ENCODE measurements at places on chromosomes 13 and 19.

DNA sequence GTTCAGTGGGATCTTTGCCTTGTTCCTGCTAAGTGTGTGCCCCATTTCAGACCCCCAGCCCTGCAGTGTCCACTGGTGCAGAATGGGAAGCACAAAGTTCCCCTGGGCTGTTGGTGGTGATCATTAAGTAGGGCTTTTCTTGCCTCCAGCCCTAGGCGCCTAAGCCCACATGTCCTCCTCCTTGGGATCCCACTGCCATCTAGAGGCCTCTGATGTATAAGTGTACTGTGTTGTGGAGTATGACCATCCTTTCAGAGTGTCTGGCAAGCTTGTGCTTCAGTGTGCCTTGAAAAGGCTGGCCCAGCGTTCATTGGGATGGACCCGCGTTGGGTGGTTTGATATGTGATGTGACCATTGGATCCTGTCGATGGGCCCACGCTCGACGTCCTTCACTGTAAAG is 71.2 kb downstream of the WASF3 start:
- DNase-seq: no peak

DNA sequence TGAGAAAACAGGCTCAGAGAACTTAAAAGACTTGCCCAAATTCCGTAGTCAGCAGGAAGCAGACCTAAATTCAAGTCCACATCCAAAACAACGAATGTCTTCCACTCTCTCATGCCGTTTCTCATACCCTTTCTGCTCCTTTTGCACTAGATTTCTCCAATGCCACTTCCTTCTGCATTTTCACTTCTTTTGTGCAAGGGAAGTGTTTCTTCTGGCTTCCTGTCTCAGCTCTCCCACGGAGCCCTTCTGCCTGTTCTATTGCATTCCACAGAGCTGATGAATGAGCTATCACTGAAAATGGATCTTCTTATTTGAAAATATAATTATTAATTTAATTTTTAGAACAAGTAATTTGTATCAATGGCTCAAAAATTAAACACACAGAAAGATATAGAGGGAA is 56.1 kb upstream of the STK24 start:
- no peak for DNase-seq

GRCh38 chr13:48155848-48156247 is 60.9 kb upstream of the MED4 start:
- DNase-seq: no peak

DNA sequence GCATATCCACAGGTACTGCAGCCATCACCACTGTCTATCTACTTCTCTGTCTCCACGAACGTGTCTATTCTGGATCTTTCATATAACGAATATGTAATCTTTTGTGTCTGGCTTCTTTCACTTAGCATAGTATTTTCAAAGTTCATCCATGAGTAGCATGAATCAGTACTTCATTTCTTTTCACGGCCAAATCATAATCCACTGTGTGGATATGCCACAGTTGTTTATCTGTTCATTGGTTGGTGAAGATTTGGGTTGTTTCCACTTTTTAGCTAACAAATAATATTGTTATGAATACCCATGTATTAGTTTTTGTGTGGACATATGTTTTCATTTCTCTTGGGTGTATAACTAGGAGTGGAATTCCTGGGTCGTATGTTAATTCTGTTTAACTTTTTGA is 14.4 kb downstream of the RGCC start:
- no peak for DNase-seq

- DNase-seq: no peak
Measured at GRCh38 chr13:46796129-46796514, 839 bp downstream of the ESD start.

DNA sequence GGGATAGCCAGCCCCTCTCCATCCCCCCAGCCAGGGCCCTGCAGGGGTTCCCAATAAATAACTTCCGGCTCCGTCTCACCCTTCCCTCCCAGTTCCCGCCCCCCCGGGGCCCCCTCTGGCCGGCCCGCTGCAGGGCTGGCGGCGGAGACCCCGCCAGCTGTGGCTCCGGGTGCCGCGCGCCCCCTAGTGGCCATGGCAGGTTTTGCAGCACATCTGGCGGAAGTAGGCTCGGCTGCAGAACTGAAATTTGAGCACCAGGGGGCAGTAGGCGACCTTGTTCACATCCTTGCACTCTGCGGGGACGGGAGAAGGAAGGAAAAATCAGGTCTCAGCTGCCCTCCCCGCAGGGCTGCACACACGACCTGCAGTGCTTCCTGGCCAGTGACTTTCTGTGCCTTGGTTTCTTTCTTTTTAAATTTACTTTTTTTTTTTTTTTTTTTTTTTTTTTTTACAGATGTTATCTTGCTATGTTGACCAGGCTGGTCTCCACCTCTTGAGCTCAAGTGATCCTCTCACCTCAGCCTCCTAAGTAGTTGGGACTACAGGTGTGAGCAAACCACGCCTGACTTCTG is 3.6 kb upstream of the MYO1F start:
- peak; percentile 77 for DNase-seq

DNA sequence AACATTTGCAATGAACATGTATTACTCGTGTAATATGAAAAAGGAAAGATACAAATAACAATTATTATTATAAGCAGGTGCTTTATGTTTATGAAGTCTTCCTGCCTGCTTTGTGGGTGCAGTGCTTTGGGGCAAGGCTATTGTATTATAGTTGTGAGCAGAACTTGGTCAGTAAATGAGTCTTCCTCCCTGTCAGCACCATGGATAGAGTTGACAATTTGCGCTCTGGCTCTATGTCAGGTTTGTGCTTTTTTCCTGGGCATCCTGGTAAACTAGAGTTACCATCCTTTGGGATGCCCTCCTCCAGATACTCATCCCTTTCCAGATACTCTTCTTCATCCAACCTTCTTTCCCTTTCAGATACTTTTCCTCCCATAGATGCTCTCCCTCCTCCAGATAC is 19.6 kb downstream of the ERICH6B start:
- no peak for DNase-seq

GRCh38 chr13:107291875-107292274 is 723.9 kb upstream of the ARGLU1 start:
- DNase-seq: no peak

DNA sequence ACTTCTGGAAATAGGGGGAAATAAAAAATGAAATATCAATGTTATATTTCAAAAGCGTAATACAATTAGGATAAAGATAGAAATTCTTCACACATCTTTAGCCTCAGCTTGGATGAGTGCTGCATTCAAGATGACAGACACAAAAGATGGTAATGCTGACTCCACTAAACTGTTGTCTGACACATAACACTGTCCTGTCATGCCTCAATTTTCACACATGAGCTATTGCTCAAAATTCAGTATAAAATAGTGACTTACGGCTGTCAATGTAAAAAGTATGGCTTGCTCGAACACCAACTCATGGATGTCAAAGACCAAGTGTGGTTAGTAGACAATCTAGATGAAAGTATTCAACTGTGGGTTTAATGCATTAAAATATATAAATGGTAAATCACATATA is 94.5 kb downstream of the KLF12 start:
- no peak for DNase-seq

DNA sequence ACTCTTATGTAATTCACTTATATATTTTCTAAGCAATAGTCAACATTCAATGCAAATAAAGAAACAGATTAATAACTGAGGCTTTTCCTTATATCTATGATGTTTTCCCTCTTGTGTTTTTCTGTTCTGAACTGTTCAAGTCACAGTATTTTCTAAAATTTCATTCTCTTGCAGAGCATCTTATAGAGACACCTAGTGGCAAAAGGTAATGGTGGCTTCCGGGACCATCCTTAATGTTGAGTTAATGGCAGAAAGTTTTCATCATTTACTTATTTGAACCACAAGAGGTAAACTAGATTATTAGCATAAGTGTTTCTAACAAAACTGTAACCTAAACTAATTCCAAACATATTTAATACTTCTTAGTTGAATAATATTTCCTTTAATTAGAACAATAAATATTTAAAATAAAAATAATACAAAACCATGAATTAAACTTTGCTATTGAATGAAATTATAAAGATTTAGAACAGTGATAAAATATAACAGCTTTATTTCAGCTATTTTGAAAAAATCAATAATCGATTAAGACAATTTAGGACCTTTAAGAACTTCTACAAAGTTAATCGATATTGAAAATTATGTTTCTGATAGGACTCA is 1.7 kb upstream of the SLITRK5 start:
- DNase-seq: no peak

DNA sequence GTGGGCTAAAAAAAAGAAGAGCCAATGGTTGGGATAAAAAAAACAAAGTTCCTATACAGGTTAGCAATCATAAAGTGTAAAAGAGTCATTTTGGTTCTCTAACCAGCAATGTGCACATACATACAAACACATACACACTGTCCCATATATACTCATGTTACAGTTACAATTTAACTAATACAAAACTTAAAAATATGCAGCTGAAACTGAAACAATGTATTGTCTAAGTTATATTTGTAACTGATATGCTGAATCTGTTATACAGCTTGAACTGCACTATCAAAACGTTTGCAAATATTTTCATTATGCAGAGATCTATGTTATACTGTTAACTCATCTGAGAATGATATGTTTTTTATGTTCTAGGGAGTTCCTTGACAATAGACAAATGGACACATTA is 173.7 kb downstream of the KLF12 start:
- no peak for DNase-seq

- no peak for DNase-seq
Measured at GRCh38 chr13:99151516-99151915, 49.1 kb upstream of the UBAC2 start.

- DNase-seq: no peak
Measured at GRCh38 chr19:46639358-46640182, 3.6 kb upstream of the GNG8 start.

DNA sequence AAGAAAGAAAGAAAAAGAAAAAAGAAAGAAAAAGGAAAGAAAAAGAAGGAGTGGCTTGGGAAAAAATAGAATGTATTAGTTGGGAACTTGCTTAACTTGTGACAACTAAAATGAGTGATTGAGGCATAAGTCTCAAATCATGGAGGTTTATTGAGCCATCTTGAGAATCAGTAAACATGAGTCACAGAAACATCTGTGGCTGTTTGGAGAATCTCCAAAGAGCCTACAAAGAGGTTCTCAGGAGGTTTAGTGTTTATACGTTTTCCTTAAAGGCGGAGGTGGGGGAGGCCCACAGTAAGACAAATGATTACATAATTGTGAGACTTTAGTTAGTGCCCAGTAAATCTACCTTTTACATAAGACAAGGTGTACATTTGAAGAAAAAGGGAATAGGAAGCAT is 38.6 kb downstream of the WDR87 start:
- DNase-seq: no peak

DNA sequence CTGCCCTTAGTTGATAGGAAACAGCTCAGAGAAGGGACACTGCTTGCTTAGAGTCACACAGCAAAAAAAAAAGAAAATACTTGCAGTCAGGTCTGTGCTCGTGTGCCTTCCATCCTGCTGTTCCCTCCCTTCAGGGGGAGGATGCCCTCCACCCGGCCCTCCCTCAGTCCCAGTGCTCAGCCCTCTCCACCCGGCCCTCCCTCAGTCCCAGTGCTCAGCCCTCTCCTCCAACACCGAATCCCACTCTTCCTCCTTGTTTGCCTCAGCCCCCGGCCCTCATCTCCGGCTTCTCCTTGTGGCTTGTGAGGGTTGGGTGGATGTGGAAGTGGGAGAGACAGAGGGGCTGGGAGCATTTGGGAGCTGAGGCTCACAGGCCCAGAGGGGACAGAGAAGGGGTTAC is 5.8 kb downstream of the TFPT start:
- no peak for DNase-seq

GRCh38 chr13:84651288-84651687 is 769.0 kb upstream of the SLITRK1 start:
- no peak for DNase-seq

- DNase-seq: peak; percentile 39
Measured at GRCh38 chr19:5138606-5139582, 170.0 kb downstream of the KDM4B start.

- no peak for DNase-seq
Measured at GRCh38 chr19:18999896-19000620, 33.3 kb downstream of the SUGP2 start.

- DNase-seq: no peak
Measured at GRCh38 chr13:59873856-59874255, 289.9 kb downstream of the DIAPH3 start.

DNA sequence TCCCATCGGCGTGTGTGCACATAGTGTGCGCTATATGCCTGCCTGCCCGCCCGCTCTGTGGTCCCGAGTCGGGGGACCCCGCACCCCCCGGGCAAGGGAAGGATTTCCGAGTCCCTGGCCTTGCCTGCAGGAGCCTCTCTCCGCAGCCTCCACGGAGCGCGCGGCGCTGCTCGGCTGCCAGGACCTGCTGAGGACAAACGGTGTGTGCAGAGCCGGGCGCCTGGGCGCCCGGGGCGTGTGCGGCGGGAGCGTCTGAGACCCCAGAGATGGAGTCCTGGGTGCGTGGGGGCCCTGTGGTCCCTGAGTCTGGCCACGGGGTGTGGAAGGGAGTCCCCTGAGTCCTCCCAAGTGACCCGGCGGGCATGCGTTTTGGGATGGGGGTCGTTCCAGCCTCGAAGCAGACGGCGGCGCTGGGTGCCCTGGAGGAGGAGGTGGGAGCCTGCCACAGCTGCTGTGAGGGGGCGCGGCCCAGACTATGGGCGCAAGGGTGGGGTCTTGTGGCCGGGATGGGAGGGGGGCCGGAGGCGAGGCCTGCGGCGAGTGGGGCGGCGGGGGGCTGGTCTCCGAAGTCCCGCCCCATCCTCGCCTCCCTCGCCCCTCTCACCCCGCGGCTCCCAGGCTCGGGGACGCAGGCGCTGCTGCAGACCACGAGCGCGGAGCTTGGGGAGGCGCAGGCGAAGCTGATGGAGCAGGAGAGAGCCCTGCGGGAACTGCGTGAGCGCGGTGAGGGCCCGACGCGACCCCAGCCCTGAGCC is 25.3 kb downstream of the CLEC4M start:
- DNase-seq: no peak

DNA sequence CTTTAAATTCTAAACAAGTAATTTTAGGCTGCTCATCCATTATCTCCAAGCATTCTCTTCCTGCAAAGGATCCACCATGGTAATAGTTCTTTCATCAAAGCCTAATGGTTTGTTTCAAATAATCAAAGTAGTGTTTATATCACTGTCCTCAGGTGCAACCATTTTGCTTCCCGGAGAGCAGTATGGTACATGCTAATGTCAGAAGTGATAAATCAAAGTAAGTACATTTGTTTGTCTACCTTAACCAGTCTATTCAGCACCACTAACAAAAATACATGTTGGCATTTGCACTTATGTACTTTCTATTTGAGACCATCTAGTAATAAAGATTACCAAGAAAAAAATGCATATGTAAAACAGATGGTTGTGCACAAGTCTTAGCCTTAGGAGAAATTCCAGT is 37.5 kb downstream of the DACH1 start:
- no peak for DNase-seq

DNA sequence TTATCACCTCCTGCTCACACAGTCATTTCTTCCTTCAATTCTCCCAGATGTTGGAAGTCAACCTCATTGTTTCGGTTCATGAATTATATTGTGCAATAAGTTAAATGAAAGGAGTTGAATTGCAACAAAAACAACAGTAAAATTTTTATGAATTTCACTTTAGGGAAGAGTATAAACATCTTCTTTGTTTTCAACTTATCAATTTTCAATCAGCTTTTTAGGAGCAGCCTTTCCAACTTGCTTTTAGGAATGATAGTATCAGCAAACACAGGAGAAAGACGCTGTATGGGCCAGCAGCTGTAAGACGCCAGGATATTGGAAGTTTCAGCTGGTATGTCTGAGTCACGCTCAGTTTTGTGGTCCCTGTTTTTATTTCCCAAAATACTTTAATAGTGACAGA is 132.5 kb upstream of the ARGLU1 start:
- no peak for DNase-seq

- no peak for DNase-seq
Measured at GRCh38 chr13:98123176-98123575, 19.7 kb upstream of the FARP1 start.
